ENCODE measurements at places on chromosomes 13 and 19. TPM values are rescaled to one million over a fixed set of nuclear protein-coding genes. Genes with fewer than 3 reads are reported as not detected.

The RINL gene
- 1.6 TPM for total RNA-seq

The RFC3 gene
- 6.1 TPM for total RNA-seq

The OR10H4 gene
- not detected for total RNA-seq

The SYNE4 gene
- total RNA-seq, result 0.20 TPM

The MTUS2 gene
- total RNA-seq, result 0.13 TPM

The SCN1B gene
- 15.9 TPM for total RNA-seq

The PSG2 gene
- total RNA-seq, result 0.73 TPM

The FREM2 gene
- total RNA-seq, result under 0.01 TPM

The MYO1F gene
- 0.13 TPM for total RNA-seq

The POSTN gene
- 686 TPM for total RNA-seq

The TRAPPC2B gene
- total RNA-seq, result 7.5 TPM

The KLK10 gene
- not detected for total RNA-seq

The KLK14 gene
- not detected for total RNA-seq

The CALR3 gene
- total RNA-seq, result not detected

The TIMM13 gene
- total RNA-seq, result 31.0 TPM

The TM9SF2 gene
- 179 TPM for total RNA-seq

The TNFSF9 gene
- total RNA-seq, result 0.99 TPM

The CYP4F11 gene
- total RNA-seq, result 0.33 TPM

The OVOL3 gene
- not detected for total RNA-seq
